Activated CD4-positive, alpha-beta T cell treated with anti-CD3 and anti-CD28 coated beads, Interleukin-2, amount 10 ng/mL, durations not matched to agents 24 days and 14 days (primary cell): ENCODE measurements at places on chromosomes 5 and 9. TPM values are rescaled to one million over a fixed set of nuclear protein-coding genes. Genes with fewer than 3 reads are reported as not detected.

The AHRR gene
- 25.8 and 26.0 TPM in 2 replicates for total RNA-seq

GRCh38 chr9:18127499-18127875 is 346.5 kb upstream of the ADAMTSL1 start:
- H3K27ac ChIP-seq: no peak overlapping the region
- no peaks in the 10 kb centered on the region for H3K27me3 ChIP-seq
- no peaks in the 10 kb centered on the region for H3K4me1 ChIP-seq
- no peaks in the 10 kb centered on the region for H3K36me3 ChIP-seq
- no peak for DNase-seq
- H3K4me3 ChIP-seq: no peak overlapping the region

The LRRC19 gene
- total RNA-seq: not detected in 2 replicates

- DNase-seq: no peak
- H3K4me1 ChIP-seq: no peaks in the 10 kb centered on the region
- H3K4me3 ChIP-seq: no peak overlapping the region
These were observed 437.8 kb downstream of the ARHGEF28 start for GRCh38 chr5:74063821-74064220.

The ANKRD31 gene
- total RNA-seq: 0.33 and 0.47 TPM in 2 replicates
